ELR (cell line): ENCODE measurements at places on chromosomes 16 and 17.

- DNase-seq, result no peak
These were observed 71.9 kb downstream of the NXN start for GRCh38 chr17:907725-908124.

- DNase-seq, result no peak
These were observed 308.2 kb upstream of the IRX3 start for GRCh38 chr16:54594601-54595391.

DNA sequence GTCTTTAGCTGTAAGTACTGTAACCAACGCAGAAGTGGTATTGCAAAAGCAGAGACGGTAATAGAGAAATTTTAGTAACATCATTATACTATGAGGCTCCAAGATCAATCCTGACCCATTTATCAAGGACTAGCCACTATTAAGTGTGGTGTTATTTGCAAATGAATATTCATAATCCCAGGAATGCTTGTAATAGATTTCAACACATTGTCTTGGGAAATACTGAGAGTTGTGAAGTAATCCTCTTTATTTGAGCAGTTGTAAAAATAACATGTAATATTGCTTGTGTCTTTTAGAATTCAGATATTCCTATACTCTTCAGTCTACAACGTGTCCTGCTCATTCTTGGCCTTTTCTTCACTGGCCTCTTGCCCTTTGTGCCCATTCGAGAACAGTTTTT lies 46.4 kb downstream of the GDPD1 start:
- DNase-seq, result no peak

DNA sequence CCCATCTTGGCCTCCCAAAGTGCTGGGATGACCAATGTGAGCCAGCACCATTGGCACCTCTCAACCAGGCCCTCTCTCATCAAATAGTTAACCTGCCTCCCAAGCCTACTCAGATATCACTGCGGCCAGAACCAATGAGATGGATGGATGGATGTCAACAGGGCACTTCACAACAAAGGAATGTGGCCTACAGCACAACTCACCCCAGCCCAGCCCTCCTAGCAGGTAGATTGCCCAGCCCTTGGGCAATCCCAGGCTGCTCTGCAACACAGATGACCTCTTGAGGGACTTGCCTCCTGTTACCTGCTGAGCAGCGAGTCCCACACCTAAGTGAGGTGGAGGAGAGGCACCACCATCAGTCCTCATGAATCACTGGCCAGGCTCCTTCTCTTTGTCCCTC lies 22.6 kb upstream of the KIFC3 start:
- no peak for DNase-seq

GRCh38 chr17:61400066-61400716 lies 548 bp downstream of the TBX2 start:
- peak; percentile 68 for DNase-seq

GRCh38 chr16:3112058-3112880 lies at the start of gene ZNF205:
ZNF205 (plus strand) TSS chr16:3112586; CDS start chr16:3113431, 845 bp downstream.
- peak; percentile 80 for DNase-seq

DNA sequence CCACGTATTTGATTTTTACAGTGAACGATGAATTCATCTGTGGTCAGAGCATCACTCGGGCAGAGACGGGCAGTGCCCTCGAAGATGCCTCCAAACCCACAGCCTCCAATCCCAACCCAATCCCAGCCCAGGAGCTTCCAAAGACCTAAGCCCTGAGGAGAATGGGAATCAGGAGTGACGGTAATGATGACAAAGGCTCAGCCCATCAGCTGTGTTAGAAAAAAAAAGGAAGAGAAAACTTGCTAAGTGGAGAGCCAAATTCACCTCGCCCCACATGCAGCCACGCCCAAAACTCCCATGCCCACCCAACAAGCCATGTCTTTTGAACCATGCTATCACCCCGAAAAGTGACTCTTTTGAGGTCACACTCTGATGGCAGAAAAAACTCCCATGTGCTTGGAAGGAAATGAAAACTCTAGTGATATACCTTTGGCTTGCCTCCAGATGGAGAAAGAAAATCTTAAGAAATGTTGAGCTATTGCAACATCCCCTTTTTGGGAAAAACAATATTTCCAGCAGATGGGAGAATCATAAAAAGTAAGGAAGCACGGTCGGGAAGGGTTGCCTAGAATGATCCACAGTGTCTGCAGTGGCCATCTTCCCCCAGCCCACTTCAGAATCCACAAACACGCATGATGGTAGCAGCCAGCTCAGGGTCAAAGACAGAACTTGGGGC lies 37.7 kb downstream of the XYLT1 start:
- DNase-seq, result no peak

GRCh38 chr16:12120982-12121652 lies 144.6 kb downstream of the SNX29 start:
- DNase-seq, result no peak

- peak; percentile 26 for DNase-seq
These were observed 68.2 kb downstream of the SIAH1 start for GRCh38 chr16:48317026-48317425.

- DNase-seq, result no peak
These were observed 7.4 kb upstream of the SCIMP start for GRCh38 chr17:5241861-5242671.

DNA sequence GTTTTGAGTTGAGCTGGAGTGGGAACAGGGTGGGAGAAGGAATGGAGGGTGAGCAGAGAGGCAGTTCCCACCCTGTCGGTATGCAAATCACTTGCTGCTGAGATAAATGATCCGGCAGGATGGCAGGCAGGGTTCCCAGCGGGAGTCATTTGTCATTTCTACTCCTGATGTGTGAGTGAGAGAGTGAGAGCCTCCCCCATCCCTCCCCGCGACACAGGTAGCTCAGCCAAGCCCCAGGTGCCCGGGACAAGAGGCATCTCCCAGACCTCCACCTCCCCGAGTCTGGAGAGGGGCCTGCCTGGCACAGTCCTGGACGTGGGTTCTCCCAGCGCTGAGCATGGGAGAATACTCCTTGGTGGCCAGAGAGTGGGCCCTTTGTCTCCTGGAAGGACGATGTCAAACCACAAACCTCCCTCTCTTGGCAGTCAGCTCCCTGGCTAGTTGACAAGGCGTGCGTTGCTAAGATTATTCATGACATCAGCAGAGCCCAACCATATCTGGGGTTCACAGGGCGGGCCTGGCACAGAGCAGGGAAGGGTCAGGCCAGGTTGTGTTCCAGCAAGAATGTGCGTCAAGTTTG lies 33.7 kb upstream of the TNRC6C start:
- DNase-seq, result no peak

GRCh38 chr17:41406205-41406604 lies 8.8 kb upstream of the KRT31 start:
- no peak for DNase-seq

- DNase-seq, result no peak
These were observed 3.3 kb upstream of the RNF112 start for GRCh38 chr17:19407601-19408345.

GRCh38 chr16:85205747-85206471 lies 93.6 kb upstream of the CIBAR2 start:
- DNase-seq, result peak; percentile 76

GRCh38 chr17:41618341-41619035 lies 5.9 kb downstream of the KRT17 start:
- DNase-seq, result no peak

DNA sequence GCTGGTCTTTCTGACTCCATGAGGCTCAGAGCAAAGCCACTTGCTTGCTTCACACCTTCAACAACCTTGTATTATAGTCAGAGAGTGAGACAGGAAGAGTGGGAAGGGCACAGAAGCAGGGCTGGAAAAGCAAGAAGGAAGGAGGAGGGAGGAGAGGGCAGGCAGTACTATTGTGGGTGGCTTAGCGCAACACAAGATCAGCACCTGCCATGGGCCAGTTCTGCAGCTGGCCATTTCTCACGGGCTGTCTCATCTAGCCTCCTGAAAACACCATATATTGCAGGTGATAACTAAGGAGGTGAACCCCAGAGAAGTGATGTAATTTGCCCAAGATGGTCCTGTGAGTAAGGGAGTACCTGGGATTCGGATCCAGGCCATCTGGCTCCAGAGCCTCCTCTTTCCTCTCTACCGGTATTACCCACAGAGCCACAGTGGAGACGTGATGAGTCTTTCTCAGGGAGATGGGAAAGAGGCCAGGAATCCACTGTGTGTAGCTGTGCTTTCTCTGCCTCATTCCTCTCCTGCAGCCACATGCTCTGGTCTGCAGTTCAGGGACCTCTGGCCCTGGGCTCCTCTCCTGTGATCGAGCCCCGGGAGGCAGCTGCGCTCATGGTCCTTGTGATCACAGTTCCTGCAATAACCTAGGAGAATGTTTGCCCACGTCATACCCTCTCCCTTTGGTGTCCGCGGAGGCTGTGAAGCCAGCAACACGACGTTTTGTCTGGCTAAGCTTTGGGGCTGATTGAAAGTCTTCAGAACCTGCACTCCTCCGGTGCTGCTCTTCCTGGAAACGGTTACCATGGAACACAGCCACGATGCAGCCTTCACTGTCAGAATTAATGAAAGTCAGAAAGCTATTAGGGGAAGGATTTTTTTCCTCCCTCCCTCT lies 178.1 kb upstream of the CCL2 start:
- DNase-seq, result no peak

DNA sequence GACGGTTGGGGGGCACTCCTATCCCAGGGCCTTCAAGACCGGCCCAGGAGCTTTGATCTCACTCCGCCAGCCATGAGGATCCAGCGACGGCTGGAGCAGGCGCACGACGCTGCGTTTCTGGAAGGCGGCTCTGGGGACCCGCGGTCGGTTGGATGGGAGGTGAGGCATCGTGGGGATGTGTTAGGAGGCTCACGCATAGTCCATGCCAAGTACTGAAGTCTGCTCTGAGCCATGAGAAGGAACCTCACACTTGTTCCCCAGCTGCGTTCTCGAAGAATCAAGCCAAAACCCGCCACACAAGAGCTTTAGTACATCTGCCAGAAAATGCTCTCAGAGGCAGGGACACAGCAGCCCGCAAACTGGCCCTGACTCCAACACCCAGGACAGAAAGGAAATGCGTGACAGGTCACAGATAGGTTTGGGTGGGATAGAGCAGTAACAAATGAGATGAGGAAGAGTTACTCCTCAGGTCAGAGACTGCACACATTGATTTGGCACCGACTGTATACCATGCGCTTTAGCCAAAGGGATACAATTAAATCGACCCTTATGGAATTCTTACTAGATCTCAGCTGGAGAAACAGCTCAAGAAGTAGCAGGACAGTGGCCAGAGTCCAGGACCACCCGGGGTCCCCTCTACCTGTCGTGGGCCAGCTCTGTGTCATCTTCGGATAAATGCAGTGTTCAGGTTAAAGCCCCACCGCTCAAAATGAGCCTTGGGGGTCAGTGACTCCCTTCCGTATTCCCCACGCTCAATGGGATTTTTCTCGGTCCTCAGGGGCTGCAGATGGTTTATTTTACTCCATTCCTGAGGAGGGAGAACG lies 6.7 kb upstream of the GSG1L start:
- DNase-seq, result no peak

DNA sequence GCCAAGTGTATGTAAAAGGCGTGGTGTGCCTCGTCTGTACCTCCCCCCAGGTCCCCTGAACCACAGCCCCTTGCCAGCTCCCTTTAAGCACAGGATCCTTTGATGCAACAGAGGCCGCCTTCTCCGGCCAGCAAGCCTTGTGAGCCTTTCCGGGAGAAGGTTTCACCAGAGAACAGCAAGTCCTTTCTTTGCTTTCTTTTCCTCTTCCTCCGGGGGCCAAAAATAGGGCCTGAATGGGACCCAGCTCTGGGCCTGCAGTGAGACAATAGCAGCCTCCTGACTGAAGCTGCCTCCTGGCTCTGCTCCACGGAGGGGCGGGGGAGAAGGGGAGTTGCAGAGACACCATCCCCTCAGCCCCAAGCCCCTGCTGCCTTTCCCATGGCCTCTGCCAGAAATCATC lies 9.0 kb downstream of the ADGRG1 start:
- DNase-seq, result no peak

DNA sequence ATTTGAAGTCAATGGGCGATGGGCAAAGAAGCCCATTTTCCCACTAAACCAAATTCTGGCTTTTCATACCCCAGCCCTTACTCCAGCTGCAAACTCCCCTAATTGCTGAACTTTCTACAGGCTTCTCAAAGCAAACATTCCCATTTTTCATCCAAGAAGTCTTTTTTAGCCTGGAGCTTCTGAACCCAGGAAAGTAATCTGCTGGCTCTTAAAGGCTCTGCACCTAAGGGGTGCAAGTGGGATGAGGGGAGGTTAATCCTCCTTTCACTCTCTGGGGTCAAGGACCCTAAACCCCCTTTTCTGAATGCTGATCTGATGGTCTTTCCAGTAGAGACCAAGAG lies 2.4 kb downstream of the HOXB7 start:
- DNase-seq, result no peak

GRCh38 chr16:4376893-4377572 lies 5.4 kb downstream of the VASN start:
- no peak for DNase-seq

- DNase-seq, result no peak
These were observed 208.5 kb downstream of the NTN1 start for GRCh38 chr17:9229826-9230201.

DNA sequence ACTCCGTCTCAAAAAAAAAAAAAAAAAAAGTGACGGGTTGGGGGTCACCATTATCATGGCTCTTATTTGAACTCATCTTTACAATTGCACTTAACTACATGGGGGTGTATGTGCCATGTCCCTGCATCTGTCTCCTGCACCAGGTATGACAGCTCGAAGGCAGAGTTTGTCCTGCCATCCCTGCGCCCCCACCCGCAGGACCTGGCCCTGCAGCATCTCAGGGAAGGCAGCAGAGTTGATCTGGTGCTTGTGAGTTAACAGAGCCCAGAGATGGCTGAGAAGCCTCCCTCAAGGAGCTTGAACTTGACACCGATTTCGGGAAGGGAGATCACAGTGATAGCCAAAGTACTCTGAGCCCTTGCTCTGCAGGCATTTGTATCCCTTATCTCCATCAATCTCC lies 44.8 kb downstream of the C16orf82 start:
- DNase-seq, result no peak
